ENCODE measurements at places on chromosomes 16 and 17. TPM values are rescaled to one million over a fixed set of nuclear protein-coding genes. Genes with fewer than 3 reads are reported as not detected.

ITGAD gene
- total RNA-seq = not detected

SALL1 gene
- not detected for total RNA-seq

SLC25A11 gene
- 65.9 TPM for total RNA-seq

DNA sequence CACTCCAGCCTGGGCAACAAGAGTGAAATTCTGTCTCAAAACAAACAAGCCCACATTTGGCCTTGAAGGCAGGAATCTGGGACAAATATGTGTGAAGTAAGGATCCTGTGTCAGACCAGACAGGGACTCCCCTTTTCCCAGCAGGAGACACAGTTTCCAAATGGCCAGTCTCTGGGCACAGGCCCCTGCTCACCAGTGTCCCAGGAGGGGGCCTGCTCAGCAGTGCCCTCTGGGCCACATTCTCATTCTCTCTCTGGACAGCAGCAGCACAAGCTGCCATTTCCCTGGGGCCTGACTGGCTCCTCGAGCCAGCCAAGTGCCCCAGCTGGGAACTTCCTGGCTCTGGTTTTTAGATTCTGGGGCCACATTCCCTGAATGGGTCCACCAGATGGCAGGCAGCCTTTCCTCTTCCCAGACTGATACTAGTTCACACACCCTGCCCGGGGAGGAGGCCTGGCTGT, 11.7 kb upstream of the MNT start:
- no peak for DNase-seq

DNA sequence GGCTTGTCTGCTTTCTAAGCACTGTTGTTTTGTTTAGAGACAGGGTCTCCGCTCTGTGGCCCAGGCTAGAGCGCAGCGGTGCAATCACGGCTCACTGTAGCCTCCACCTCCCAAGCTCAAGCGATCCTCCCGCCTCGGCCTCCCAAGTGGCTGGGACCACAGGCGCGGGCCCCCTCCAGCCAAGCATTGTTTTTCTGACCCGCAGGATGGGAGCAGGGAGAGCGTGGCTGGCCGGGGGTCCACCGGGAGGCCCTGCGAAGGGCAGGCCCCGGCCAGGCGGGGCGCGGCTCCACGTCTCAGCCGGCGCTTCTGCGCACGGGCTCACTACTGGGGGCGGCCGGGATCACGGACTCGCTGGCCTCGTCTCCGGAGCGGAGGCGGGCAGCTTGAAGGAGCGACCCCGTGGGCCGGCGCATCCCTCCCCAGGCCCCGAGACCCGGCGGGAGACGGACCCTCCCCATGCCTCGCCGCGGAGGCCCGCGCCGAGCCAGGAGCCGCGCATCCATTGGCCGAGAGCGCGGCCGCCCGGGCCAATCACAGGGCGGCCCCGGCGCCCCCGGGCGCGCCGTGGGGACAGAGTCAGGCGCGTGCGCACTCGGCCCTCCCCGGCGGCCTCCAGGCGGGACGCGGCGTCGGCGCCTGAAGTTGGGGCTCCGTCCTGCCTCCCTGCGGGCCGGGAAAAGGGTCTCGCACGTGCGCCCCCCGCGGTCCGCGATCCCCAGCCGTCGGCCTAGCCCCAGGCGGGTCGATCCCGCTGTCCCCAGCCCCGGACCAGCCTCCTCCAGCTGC, 24.9 kb downstream of the ACTG1 start:
- no peak for DNase-seq

DNA sequence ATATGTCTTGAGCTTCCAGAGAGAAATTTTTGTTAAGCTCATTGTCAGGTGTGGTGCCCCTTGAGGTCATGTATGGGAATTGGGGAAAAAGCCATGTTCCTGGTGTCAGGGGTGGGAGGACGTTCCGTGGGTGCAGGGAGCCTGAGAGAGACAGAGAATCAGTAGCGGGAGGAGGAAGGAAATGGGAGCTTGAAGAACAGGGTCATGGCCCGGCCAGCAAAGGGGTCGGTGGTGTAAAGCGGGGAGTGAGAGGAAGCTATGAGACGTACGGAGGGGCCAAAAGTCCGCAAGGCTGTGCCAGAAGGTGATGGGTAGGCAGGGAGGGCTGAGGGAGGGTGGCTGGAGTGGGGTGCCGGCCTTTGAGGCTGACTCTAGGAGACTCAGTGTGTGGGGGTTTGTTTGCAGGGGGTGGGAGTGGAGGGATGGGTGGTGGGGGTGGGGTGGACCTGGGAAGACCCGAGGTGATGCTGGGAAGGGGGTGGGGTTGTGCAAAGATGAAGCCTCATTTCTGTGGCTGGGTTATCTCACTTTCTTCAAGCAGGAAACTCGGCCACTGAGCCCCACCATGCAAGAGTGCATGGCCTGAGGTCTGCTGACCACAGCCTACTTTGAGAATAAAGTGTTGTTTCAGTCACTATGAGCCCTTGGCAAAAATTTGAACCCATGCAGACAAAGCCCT, 63.6 kb downstream of the PLCG2 start:
- no peak for DNase-seq

GRCh38 chr17:20028443-20028842, 19.3 kb downstream of the SPECC1 start:
- no peak for DNase-seq

DNA sequence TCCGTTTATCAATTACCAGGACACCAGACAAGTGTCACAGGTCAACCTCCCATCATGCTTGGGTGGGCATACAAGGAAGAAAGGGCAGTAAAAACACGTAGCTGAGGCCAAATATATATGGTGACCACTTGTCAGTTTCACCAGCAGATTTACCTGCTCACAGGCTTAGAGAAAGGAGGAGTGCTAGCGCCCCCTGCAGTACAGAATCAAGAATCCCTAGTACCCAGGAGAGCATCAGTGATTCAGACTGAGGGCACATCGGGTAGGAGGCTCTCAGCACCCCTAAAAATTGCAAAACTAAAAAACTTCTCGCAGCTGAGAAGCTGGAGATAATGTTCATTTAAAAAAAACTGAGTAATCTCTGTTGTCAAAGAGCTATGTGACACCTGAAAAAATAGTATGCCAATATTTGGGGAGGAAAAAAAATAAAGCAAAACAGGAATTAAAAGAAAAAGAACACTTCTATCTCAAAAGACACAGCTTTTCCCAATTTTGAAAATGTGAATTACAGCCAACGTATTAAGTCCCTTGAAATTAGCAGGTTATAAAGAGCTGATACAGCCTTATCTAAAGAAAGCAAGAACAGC, 21.2 kb upstream of the MON1B start:
- no peak for DNase-seq
